ENCODE measurements at places on chromosomes 5 and 9.

- DNase-seq = no peak
Observed at GRCh38 chr5:25091921-25092320, 447.1 kb upstream of the CDH10 start.

DNA sequence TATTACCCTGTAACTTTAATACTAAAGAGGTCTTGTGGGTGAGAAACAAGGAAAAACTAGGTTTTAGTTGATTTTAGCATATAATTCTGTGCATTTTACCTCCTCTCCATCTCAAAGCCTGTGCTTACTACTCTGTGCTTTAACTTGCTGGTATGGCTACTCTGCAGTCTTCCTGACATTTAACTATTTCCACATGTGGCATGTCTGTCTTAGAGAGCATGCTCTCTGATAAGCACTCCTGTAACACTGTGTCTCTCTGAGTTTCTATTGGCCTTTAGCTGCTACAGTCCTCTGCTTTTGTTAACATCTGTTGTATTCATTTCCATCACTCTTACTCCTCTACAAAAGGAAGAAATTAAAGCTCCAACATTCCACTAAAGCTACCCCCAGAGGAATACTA, 418.3 kb downstream of the RAB3C start:
- DNase-seq = no peak

GRCh38 chr9:78030296-78030552, 1.4 kb downstream of the GNAQ start:
- DNase-seq = no peak

- no peak for DNase-seq
Observed at GRCh38 chr9:94929369-94929756, 202.9 kb downstream of the AOPEP start.

DNA sequence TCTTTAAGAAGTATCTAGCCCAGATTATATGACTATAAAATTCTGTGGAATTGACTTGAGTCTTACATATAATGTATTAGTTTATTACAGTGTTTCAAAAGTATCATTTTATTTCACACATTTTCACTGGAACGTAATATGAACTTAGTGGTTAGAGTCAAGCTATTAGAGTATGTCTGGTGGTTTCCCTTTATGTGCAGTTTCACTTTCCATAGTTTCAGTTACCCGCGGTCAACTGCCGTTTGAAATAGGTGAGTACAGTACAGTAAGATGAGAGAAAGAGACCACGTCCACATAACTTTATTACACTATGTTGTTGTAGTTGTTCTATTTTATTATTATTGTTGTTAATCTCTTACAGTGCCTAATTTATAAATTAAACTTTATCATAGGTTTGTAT, 50.5 kb downstream of the COMMD10 start:
- no peak for DNase-seq

DNA sequence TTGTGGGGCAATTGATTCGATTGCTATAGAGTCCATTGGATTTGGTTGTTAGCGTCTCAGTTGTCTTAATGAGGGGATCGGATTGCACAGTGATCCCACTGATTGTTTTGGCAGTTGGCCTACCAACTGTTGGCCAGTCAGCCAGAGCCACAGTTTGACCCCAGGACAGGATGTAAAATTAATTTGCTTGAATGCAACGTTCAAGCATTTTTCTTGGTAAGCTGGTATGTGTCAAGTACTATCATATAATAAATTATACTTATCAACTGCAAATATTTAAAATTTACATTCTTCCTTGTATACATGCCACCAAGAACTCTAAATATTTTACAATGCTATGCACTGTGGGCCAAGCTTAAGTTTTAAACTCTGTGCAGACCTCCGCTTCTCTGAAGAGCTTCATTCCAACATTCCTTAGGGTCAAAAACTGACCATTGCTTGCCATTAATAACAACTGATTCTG, 80.4 kb upstream of the OSMR start:
- no peak for DNase-seq

GRCh38 chr9:82554381-82554780, 508.6 kb downstream of the RASEF start:
- no peak for DNase-seq

DNA sequence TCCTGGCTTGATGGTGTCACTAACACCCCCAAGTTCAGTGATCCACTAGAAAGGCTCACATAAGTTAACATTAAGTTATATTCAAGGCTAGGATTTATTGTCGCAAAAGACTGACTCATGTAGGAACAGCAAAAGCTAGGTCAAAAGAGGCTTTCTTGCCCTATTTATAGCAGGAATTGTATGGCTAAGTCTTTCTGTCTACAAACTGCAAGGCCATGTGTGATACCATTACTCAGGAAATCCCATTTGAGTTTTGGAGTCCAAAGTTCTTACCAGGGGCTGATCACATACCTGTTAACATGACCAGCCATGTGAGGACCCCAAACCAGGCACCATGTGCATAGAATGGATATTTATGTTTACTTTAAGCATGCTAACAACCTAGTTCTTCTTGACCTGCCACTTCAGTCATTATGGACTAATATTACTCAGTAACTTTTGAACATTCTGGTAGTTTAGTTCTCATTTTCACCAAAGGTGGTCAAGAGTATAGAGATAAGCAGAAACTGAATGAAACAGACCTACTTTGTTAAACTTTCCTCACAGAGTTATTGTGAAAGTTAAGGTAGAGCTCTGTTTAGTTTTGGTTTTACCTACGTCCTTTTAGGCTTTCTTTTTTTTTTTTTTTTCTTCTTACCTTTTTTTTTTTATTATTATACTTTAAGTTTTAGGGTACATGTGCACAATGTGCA, 281.1 kb downstream of the FER start:
- DNase-seq = no peak

GRCh38 chr9:124654431-124654830, 116.7 kb downstream of the NR6A1 start:
- no peak for DNase-seq

GRCh38 chr5:132689513-132689912, 15.7 kb downstream of the IL4 start:
- no peak for DNase-seq

DNA sequence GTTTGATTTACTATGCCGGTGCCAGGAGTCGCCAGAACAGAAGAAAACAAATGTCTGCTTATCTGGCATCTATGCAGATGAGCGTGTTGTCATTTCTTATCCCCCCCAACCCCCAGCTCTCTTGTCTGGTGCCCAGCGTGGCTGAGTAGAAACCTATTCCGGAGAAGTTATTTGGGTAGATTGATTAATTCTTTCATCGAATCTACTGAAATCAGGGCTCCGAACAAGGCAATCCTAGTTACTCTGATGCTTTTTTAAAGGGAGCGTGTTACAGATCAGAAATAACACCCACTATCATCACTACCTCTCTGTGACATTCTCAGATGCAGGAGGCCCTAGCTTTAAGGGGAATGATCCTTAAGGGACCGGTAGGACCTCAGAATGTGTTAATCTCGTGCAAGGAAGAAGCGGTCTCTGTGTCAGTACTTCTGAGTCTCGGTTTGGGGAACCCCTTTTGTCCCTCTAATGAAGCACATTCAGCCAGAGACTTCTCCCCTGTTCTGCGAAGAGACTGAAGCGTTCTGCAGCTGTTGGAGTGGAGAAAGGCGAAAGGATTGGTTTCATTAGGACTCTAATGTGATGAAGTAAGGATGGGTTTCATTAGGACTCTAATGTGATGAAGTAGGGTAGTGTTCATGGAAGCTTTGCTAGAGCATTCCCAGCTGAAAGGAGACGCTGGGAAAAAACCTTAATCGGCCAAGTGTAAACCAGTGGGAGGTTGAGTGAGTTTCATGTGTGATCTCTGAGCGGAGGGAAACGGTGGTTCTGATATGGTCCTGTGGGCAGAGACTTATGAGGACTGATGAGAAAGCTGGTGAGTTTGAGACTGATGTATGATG, 1.5 kb downstream of the PIP5K1B start:
- DNase-seq = no peak

GRCh38 chr9:136186386-136186785, 18.5 kb downstream of the LHX3 start:
- DNase-seq = no peak

GRCh38 chr5:175336781-175337180, 107.2 kb downstream of the DRD1 start:
- no peak for DNase-seq

GRCh38 chr5:78899922-78900362, 85.2 kb downstream of the ARSB start:
- no peak for DNase-seq

GRCh38 chr5:6066016-6066415, 312.3 kb downstream of the MED10 start:
- DNase-seq = no peak
